Adipose tissue (tissue), 3 donors: ENCODE measurements at places on chromosomes 1 and 21. TPM values are rescaled to one million over a fixed set of nuclear protein-coding genes. Genes with fewer than 3 reads are reported as not detected.

Gene DMRTA2
- not detected for polyA plus RNA-seq

Gene RAB7B
- polyA plus RNA-seq = 0.54 TPM

Gene ADGRL4
- polyA plus RNA-seq = 6.4 TPM

Gene DNAI4
- 1.1 TPM for polyA plus RNA-seq

Gene CLCA1
- 0.07 TPM for polyA plus RNA-seq
